ENCODE measurements at places on chromosomes 6 and 20. TPM values are rescaled to one million over a fixed set of nuclear protein-coding genes. Genes with fewer than 3 reads are reported as not detected.

PAK5 gene
- total RNA-seq = not detected

MBOAT1 gene
- total RNA-seq = 2.9 TPM

TRIM38 gene
- total RNA-seq = 1.8 TPM

CNBD2 gene
- total RNA-seq = 6.4 TPM

PKIB gene
- total RNA-seq = 0.66 TPM

SSTR4 gene
- not detected for total RNA-seq

ARFGEF3 gene
- total RNA-seq = 0.63 TPM

IL17F gene
- not detected for total RNA-seq

OR2J3 gene
- not detected for total RNA-seq

XKR7 gene
- total RNA-seq = not detected

ZNF311 gene
- 0.37 TPM for total RNA-seq

SOD2 gene
- 180 TPM for total RNA-seq

Data from A549 treated with CpdA at 1 μM for 4 hours (cell line).